Activated gamma-delta T cell treated with anti-CD3 and anti-CD28 coated beads, Interleukin-2, amount 50 U/mL, for 16 hours (primary cell): ENCODE measurements at places on chromosomes 5 and 9.

DNA sequence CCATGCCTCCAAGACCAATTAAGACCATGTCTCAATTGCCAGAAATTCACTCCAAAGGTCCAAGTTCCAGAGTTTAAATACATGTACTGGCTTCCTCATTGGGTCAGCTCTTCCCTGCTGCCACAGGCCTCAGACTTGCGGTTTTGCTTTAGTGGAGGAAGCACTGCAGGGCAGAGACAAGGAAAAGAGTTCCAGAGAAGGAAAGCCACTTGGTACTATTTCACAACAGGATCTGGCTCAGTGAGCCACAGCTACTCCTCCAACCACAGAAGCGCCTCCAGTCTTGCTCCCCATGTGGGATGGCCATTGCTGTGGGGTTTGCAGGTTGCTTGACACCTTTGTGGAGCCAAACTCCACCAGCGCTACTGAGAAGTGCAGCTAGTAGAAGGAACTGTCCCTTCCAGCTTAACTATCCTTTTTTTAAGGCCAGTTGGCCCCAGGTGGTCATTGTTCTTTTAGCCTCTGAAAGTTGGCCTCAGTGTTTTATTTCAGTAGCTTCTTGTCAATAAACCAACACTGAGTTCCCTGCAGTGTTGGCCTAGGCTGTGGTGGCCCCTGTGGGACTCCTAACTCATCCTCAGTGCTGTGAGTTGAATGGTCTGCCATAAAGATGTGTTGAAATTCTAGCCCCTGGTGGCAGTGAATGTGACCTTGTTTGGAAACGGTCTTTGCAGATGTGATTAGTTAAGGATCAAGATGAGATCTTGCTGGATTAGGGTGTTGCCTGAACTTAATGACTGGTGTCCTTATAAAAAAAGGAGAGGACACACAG is 93.7 kb upstream of the DAP start:
- DNase-seq = no peak

GRCh38 chr5:115463983-115464382 is 80.6 kb downstream of the FEM1C start:
- DNase-seq = no peak

GRCh38 chr5:137461391-137462264 is 37.5 kb downstream of the SPOCK1 start:
- DNase-seq = no peak

DNA sequence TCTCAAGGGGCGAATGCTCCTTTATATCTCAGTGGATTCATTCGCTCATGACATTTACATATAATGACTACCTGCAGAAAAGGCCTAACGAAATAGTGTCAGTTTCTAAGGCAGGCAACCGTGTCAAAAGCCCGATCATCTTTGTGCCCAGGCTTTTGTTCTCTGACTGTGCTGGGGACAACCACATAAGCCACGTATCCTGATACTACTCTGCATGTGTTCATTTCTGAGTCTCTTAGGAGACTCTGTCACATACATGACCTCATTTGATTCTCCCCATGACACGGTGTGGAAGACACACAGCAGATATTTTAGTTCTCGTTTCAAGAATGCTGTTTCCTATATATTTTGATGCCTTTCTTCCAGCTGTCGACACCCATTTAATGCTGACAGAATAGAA is 598.5 kb downstream of the BNC2 start:
- DNase-seq = no peak

DNA sequence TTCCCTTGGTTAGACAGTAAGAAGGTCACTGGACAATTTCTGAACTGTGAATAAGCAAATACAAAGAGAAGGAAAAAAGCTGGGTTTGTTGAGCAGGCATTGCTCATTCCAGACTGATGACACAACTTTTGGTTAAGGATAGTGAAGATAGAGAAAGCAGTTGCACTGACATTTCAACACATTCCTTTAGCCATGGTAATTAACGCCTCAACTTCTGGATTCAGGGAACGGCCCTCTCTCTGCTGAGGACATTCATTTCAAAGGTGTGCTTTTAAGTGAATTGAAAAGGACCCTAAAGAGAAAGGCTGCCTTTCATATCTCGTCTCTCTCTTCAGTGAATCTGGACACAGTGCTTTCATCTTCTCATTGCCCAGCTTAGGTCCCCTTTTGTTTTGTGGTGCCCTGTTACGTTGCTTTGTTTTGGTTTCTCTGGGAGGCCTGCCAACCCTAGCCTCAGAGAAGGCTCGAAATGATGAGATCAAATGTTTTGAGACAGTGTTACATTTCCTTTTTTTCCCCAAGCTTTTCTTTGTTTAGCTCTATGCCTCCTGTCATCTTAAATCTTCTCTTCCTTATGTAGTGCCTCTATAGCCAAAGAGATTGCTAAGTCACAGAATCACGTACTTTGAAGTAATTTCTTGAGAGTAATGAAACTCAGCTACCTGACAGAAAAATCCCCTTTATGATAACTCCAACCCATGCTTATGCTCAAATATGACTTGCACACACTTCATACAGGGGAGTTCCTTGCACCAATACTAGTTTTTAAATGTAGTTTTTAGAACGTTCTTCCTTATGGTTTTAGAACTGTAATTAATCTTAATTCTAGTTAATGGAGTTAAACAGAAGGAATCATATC is 94.4 kb upstream of the IFNE start:
- DNase-seq = no peak

- no peak for DNase-seq
These were observed 58.4 kb downstream of the ZNF510 start for GRCh38 chr9:96719521-96719920.

DNA sequence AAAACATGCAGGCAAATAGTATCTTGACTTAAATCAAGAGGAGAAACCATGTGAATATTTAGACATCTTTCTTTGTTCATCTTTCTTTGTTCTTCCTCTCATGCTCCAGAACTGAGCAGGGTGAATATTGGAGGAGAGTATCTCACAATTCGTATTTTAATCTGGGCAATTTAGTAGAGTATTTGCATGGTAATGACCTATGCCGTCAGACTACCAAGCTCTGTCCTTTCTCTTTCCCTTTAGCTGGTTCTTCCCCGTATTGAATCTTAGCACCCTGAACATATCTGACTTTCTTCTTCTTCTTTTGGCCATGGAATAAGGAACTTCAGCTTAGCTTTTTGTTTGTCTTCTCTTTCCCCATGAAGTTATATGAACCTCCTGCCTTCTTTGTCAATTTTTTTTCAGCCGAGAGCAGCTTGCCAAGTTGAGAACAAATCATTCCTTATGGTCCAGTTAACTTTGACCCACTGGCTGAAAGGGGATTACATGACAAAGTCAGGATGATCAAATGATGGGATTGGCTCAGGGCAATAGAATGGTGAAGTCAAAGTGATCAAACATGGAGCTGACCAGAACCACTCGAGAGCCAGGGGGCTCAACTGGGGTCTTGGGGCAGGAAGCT is 95.8 kb downstream of the DAPK1 start:
- no peak for DNase-seq

DNA sequence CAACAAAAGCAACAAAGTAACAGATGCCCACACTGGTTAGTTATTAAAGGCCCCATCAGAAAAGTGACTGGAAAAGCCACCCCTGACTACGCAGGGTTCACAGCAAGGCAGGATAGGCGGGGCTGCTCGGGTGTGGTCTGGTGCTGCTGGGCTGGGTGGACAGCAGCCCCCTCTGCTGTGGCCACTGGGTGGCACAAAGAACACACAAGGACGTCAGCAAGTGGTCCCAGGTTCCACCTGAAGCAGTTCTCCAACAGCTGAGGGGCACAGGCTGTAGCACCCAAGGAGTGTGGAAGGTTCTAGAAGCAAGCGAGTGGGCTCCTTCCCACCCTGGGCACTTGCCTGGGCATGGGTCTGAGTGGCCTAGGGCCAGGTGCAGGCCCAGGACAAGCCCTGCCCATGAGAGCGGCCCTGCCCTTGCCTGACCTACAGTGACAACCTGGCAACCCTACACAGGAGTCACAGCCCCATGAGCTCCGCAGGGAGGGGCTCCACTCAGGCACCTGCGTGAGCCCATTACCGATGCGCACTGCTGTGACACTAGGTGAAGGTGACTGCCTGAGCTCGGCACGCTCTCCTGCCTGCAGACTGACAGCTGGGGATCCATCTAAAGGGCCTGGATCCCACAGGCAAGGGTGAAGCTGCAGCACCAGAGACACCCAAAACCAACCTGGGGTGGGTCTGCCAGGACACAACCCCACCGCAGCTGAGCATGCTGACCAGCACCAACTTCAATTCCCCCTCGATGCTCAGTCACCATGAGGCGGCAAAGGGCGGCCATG is 8.1 kb downstream of the BRD9 start:
- DNase-seq = no peak

- no peak for DNase-seq
These were observed 2.8 kb downstream of the PURA start for GRCh38 chr5:140116716-140117115.

DNA sequence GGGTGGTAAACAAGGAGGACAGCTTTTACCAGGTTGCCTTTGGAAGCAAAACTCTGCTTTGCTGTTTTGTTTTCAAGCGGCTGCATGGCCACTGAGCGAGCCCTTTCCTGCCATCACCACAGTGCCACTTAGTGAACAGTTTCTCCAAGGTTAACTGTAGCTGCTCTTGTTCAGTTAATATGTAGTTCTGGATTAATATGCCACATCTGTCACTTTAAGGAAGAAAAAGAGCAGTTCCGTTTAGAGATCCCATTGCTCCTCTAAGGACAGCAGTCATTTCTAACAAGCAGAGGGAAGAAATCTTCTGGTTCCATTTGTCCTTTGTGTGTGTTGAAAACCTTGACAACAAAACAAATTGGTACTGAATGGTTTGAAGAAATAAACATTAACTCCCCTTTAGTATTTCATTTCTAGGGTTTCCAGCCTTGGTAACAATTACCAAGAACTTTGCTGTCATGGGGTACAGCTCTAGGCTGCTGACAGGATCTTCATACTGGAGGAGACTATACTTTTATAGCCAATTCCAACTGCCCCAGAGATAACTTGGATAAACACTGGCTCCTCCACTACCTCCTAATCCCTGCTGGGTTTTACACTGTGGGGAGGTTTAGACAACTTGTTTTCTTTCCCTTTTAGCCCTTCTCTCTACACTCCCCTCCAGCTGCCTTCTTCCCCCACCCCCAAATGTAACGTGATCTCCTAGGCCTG is 10.3 kb upstream of the ABL1 start:
- DNase-seq = no peak

- no peak for DNase-seq
These were observed 229.3 kb downstream of the CCDC171 start for GRCh38 chr9:15782106-15782505.

- no peak for DNase-seq
These were observed 311.2 kb upstream of the PIK3R1 start for GRCh38 chr5:67904366-67904765.

- peak; percentile 54 for DNase-seq
These were observed 9.2 kb upstream of the GPRIN1 start for GRCh38 chr5:176619203-176619568.

DNA sequence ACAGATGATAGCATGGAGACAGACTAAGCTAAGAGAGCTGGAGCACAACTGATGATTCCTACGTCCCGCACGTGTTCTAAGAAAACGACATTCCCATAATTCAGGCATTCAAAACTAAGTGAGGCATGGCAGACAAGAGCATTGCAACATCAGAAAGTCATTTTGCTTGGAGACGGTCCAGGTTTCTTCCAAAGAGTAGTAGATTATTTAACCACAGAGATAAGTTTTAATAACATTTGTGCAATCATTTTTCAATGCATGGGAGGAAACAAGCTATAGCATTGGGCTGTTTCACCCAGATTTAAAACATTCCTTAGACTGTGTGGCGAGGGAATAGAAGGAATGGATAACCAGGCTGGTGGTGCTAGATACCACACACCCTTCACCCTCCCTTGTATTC is 117.2 kb downstream of the APBA1 start:
- DNase-seq = no peak

DNA sequence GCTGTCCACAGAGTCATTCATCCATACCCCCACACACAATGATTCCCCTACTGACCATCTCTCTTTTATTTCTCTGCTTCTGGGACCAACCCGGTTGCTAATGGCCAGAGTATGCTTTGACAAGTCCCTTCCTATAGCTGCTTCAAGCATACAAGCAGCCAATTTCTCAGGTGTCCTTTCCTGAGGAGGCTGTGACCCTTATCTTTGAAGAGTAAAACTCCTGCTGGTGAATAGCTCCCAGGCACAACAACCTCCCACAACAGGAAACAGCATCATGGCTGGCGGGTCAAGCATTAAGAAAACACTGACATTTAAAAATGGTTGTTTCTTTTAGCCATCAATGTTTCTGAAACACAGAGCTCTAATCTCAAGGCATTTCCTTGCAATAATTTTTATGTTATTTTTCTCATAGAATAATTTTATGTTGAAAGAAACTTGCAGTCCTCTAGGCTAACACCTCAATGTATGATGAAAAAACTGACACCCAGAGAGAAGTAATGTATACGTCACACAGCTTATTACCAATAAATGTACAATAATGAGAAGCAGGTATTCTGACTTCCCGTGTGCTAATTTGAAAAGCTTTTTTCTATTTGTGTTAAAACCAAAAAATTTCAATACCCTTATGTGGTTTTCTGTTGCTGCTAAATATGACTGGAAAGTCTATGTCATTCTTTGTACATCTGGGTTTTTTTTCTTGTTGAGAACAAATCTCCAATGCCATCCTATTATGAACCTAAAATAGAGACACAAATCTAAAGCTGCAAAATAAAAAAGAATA is 7.5 kb upstream of the PAM start:
- DNase-seq = no peak

DNA sequence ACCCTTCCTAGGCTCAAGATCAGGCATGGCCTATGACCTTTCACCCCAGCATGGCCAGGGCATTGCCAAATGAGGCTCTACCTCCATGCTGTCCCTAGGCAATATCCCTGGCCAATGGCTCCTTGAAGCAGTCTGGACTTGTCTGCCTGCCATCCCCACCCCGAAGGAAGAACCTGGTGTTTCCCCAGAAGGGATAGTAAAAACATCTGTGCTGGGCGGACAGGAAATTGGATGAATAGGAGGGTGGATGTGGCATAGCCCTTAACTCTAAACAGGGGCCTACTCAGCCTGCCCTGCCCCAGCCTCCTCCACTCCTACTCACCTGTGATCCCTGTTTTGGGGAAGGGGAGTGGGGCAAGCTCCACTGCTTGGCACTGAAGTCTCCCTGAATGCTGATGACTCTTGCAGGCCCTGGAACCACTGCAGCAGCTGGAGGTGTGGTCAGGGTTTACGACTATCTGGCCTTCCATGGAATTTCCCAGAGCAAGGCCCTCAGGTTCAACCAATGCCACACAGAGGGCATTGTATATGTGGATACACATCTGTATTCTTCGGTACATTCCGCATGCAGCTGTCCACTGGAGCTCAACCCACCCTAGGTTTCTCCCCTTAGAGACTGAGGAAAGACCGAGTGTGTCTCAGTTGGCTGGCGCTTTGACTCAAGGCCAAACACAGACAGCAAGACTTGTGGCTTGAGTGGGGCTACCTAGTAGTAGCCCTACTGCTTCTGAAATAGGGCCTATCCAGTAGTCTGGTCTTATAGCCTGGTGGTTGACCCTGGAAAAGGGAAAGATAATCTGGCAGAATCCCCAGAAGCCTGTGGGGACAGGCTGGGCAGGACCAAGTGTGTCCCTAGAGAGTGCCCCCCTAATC is 6.4 kb upstream of the P4HA2 start:
- DNase-seq = no peak

GRCh38 chr9:88443480-88444113 is 55.4 kb downstream of the SPIN1 start:
- DNase-seq = no peak
